ENCODE measurements at places on chromosomes 6 and 20. TPM values are rescaled to one million over a fixed set of nuclear protein-coding genes. Genes with fewer than 3 reads are reported as not detected.

- DNase-seq, result no peak
- H3K4me3 ChIP-seq, result no peak overlapping the region
- no peaks in the 10 kb centered on the region for H3K36me3 ChIP-seq
- peaks cover 22% of the 10 kb centered on the region for H3K4me1 ChIP-seq
- H3K27me3 ChIP-seq, result no peaks in the 10 kb centered on the region
- no peak overlapping the region for H3K27ac ChIP-seq
Measured at GRCh38 chr20:53926428-53927028, 143.9 kb downstream of the BCAS1 start.

DNA sequence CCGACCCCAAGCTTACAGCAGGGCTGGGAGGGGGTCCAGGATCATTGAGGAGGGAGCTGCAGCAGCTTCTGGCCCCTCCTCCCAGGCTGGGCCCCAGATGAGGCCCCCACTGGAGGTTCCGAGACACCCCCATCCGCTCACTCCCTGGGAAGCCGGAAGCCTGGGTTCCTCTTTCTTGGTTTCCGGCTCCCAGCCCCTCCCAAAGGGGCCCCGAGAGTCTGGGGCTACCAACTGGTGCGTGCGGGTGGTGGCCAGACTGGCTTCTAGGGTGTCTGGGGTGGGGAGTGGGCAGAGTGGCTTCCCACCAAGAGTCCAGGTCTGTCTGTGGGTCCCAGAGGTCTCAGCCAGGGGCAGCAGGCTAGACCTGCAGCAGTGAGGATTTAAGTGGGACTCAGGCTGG, 2.2 kb downstream of the RGS19 start:
- DNase-seq, result no peak
- peak overlapping the region; percentile 92 for H3K4me3 ChIP-seq
- no peaks in the 10 kb centered on the region for H3K27me3 ChIP-seq
- peak overlapping the region; percentile 86 for H3K27ac ChIP-seq
- no peaks in the 10 kb centered on the region for H3K36me3 ChIP-seq

- H3K4me3 ChIP-seq, result no peak overlapping the region
- H3K27me3 ChIP-seq, result peaks cover 3% of the 10 kb centered on the region
- no peaks in the 10 kb centered on the region for H3K4me1 ChIP-seq
- no peak for DNase-seq
- H3K27ac ChIP-seq, result no peak overlapping the region
Measured at GRCh38 chr6:50093938-50094272, 44.2 kb upstream of the DEFB112 start.

DNA sequence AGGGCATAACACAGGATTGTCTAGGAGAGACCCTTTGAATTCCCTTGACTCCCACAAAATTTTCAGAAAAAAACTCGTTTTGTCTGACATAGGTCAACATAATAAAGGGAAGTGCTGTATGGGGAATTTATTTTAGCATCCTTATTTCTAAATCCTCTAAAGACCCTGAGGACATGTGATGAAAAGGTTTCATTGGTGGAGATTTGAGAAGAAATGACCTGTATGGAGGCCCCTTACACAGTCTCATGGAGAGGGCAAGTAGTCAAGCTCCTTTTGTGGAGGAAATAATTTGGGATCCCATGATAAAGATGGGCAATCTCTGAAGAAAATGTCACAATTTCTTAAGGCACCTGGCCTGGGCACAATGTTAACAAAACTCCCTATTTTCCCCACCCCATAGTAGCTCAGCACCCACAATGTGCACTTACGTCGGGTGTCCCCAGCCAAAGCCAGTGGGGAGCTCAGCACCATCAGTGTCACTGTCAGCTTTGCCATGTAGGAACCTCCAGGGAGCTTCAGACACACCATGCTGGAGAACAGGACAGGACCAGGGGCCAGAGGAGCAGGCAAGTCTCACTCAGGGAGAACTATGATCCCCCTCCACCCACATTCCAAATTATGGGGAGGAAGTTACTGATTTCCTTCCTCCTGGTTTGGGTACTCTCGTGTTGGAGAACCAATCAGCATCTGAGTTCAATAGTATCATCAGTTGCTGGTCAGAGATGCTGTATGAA, at the start of gene HLA-DRB5:
Gene HLA-DRB5, minus strand, starts transcription at position 591 of the 734 bp plus-strand sequence. Its CDS starts 63 bp downstream, at position 528.
- H3K4me3 ChIP-seq, result no peak within 1 kb of the TSS
- H3K36me3 ChIP-seq, result no peaks in the 10 kb centered on the region
- no peaks in the 10 kb centered on the region for H3K4me1 ChIP-seq
- peak; percentile 36 for DNase-seq

DNA sequence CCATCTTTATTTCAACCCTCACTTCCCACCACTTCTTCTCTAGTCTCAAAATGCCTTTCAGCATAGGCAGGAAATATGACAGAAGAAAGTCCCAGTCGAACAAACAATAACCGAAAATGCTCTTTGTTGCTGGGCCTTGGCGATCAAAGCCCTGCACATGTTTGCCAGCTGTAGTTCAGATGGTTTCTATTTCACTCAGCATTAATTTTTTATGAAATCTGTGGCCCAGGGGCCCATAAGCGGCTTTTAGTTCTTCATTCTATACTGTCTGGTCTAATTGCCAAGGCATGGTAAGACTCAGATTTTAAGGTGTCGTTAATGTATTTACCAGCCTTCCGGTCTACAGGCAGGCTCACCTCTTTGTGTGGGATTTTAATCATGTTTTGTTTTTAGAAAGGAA, 10.9 kb upstream of the F13A1 start:
- H3K27me3 ChIP-seq, result peaks cover under 1% of the 10 kb centered on the region
- H3K27ac ChIP-seq, result no peak overlapping the region
- H3K4me3 ChIP-seq, result no peak overlapping the region
- no peak for DNase-seq

DNA sequence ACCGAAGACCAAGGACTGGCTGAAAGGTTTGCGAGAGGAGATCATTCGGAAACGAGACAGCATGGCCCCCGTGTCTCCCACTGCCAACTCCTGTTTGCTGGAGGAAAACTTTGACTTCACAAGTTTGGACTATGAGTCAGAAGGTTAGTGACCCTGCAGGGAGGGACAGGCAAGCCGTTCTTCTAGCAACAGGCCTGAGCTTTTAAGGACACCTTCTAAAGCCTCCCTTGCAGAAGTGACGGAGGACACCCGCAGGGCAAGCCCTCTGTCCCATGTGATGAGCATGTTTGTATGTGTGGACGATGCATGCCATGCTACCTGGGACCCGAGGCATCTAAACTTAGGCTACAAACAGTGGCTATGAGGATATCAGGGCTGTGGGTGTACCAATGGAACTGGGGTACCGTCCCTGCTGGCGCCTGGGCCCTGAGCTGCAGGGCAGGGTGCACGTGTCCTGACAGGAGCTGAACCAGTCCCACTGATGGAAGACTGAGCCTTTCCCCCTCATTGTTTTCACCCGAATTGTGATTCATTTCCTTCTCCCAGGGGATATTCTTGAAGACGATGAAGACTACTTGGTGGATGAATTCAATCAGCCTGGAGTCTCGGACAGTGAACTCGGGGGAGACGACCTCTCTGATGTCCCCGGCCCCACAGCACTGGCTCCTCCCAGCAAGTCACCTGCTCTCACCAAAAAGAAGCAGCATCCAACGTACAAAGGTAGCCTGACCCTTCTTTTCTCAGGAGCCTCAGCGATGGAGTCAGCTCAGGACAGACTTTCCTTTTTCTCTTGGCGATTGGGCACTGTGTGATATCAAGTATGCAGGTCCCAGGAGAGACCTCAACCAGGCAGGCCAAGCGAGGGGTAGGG, 84.4 kb downstream of the SERAC1 start:
- no peaks in the 10 kb centered on the region for H3K4me1 ChIP-seq
- no peaks in the 10 kb centered on the region for H3K27me3 ChIP-seq
- no peak overlapping the region for H3K4me3 ChIP-seq

DNA sequence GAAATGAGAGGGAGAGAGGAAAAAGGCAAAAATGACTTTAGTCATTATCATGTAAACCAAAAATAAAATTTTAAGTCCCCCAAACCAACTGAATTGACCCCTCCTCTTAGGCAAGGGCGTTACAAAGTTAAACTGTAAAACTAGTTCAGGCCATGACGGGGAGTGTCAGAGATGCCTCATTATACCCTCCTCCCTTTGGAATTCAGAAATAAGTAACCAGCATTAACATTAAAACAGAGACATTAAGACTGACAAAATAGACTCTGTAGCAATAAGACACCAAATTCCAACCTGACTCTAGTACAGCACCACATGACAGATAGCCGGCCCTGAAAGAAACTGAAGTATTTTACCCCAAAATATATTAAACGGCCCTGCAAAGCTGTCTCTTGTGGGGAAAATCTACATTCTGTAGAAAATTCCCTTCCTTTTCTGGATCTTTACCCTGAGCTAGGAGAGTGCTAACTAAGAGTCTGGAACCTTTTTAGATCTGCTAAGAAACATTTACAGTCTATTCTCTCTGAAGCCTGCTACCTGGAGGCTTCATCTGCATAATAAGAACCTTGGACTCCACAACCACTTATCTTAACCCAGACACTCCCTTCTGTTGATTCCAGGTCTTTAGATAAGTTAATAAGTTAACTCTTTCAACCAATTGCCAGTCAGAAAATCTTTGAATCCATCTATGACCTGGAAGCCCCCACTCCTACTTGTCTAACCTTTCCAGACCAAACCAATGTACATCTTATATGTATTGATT, 150.7 kb downstream of the PKHD1 start:
- no peak for DNase-seq
- no peaks in the 10 kb centered on the region for H3K36me3 ChIP-seq
- H3K4me1 ChIP-seq, result no peaks in the 10 kb centered on the region
- H3K4me3 ChIP-seq, result no peak overlapping the region
- no peak overlapping the region for H3K27ac ChIP-seq

DNA sequence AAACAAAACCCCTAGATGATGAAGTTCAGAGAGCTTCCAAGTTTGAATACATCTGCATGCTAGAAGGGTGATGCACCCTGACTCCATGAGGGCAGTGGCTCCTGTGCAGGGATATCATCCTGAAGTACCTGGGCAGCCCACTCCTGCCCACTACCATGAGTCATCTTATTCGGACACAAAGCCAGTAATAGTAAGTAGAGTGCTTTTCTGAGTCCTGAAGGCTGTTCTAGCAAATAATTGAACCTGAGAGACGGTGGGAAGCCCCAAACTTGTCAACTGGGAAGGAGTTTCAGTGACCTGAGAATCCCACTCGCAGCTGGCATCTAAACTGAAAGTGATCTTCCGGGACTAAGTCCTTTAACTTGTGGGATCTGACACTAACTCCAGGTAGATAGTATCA, 152.9 kb upstream of the COL21A1 start:
- DNase-seq, result no peak
- peaks cover 8% of the 10 kb centered on the region for H3K27me3 ChIP-seq
- no peak overlapping the region for H3K27ac ChIP-seq

DNA sequence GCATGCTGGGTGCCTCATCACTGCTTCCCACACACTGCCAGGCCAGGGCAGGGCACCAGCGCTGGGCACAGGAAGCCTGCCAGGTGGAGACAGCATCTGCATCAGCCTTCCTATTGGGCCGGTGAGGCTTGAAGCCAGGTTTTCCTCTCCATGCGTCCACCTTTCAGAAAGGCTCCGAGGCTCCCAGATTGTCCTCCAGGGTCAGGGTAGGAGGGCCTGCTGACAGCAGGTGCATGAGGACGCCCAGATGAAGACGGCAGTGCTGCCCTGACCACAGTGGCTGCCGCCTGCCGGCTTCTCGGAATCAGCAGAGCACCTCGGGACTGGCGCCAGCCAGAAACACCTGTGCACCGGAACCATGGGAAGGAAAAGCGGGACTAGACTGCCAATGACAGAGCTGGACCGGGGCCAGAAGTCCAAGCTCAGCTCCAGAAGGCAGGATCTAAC, 170.5 kb upstream of the CST7 start:
- peaks cover 8% of the 10 kb centered on the region for H3K27me3 ChIP-seq
- no peaks in the 10 kb centered on the region for H3K36me3 ChIP-seq
- no peaks in the 10 kb centered on the region for H3K4me1 ChIP-seq
- no peak overlapping the region for H3K27ac ChIP-seq
- no peak for DNase-seq
- H3K4me3 ChIP-seq, result no peak overlapping the region

GRCh38 chr6:168534265-168534664, 93.3 kb downstream of the SMOC2 start:
- H3K4me1 ChIP-seq, result peaks cover 1% of the 10 kb centered on the region
- H3K4me3 ChIP-seq, result no peak overlapping the region
- H3K27me3 ChIP-seq, result peaks cover 2% of the 10 kb centered on the region
- no peaks in the 10 kb centered on the region for H3K36me3 ChIP-seq
- DNase-seq, result no peak

DNA sequence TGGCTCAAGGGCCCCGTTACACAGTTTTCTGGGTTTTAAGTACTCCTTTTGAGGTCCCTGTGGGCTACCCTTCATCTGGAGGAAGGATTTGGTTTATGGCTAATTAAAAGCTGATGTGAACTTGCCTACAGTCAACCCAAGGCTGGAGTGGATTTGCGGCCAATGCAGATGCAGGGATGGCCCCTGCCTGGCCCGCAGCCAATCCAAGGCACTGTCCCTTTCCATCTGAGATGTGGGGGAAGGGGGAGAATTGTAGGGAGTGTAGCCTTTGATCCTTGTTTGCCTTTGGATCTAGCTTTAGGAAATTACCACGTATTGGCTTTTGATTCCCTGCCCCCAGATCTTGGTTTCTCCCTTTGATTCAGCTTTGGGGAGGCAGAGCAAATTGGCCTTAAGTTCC, 128.0 kb upstream of the GGTLC1 start:
- DNase-seq, result no peak
- H3K27ac ChIP-seq, result no peak overlapping the region
- no peaks in the 10 kb centered on the region for H3K36me3 ChIP-seq
- H3K4me3 ChIP-seq, result no peak overlapping the region
- peaks cover 5% of the 10 kb centered on the region for H3K27me3 ChIP-seq

DNA sequence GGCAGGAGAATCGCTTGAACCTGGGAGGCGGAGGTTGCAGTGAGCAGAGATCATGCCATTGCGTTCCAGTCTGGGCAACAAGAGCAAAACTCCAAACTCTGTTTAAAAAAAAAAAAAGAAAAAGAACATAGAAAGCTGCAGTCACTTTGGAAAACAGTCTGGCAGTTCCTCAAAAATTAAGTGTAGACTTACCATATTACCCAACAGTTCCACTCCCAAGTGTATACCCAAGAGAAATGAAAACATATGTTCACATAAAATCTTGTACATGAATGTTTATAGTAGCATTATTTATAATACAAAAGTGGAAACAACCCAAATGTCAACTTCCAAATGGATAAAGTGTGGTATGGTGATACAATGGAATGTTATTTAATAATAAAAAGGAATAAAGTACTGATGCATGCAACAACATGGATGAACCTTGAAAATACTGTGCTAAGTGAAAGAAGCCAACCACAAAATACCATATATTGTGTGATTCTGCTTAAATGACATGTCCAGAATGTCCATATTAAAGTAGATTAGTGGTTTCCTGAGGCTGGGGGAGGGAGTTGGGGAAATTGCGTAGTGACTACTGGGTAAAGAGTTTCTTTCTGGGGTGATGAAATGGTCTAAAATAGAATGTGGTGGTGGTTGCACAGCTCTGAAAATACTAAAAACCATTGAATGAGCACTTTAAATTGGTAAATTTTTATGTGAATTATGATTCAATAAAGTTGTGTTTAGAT, 62.9 kb downstream of the SUN5 start:
- H3K27me3 ChIP-seq, result no peaks in the 10 kb centered on the region
- H3K36me3 ChIP-seq, result peaks cover 2% of the 10 kb centered on the region
- no peak for DNase-seq
- no peak overlapping the region for H3K27ac ChIP-seq

- DNase-seq, result no peak
Measured at GRCh38 chr6:53070806-53071205, 5.6 kb downstream of the FBXO9 start.

GRCh38 chr6:165008971-165009370, 300.4 kb downstream of the C6orf118 start:
- no peak overlapping the region for H3K4me3 ChIP-seq
- H3K4me1 ChIP-seq, result no peaks in the 10 kb centered on the region
- no peak for DNase-seq
- H3K27me3 ChIP-seq, result no peaks in the 10 kb centered on the region

MEP1A gene
- total RNA-seq, result not detected

EPPIN gene
- not detected for total RNA-seq

HSPA12B gene
- not detected for total RNA-seq

SLC22A7 gene
- total RNA-seq, result not detected

FOXC1 gene
- total RNA-seq, result not detected

MYL9 gene
- total RNA-seq, result not detected
